ENCODE measurements at places on chromosomes 4 and X.

GRCh38 chr4:175531405-175532091 is 280.5 kb downstream of the GPM6A start:
- DNase-seq = no peak

GRCh38 chrX:1076871-1077651 is 135.4 kb downstream of the CRLF2 start:
- no peak for DNase-seq

DNA sequence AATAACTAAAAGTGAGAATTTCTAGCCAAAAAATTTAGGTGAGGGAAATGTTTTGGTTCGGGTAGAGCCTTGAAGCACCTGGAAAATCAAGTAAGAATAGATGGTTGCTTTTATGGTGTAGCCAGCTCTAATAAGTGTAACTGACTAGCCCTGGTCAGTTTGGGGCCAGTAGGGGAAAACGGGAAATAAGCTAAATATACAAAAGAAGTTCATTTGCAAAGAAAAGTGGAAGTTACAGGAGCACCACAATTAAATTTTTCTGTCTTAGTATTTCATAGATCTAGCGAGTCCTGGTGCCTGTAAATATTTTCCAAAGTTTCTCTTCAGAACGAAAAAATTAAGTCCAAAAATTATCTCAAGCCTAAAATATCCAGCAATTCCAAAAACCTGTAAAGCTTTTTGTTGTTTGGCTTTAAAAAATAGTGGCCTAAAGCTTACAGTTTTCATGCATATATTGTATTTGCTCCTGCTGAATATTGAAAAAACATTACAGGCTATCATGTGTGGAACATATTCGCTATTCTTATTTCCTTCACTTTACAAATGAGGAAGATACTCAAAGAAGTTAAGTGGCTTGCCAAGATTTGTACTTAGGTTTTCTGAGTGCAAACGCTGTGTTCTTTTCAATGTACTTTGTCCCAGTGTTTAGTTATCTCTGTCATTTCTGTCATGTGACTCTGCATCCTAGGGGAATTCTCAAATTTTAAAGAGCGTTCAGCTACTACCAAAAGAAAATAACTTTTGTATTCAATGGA is 7.3 kb upstream of the PTPN13 start:
- DNase-seq = no peak

DNA sequence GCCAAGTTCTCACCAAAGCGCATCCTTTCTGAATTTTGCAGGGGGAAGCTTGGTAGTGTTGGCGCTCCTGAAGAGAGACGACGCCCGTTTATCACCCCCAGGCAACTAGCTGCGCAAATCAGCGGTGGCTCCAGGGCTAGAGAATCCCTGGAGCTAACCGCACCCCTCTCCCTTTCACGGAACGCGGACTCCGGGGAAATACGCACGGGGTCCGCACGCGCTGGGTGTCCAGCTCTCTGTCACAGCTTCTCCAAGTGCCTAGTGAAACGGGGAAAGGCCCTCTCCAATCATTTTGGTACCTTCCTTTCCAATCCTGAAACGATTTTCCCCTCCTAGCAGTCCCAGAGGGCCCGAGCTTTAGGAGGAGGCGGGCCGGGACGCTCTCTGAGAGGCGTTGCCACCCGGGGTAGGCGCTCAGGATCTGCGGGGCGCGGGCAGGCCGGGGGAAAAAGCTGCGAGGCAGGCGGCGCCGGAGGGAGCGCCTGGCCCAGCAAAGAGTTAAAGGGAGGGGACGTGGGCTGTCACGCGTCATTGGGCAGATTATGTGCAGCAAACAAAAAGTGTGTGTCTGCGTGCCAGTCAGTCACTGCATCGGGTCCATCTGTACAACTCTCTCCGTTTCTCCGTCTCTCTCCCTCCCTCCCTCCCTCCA is at the start of gene PRDM8:
TSS of gene PRDM8 (plus strand) at position 582 of the 652 bp plus-strand sequence. CDS start 2,578 bp downstream, outside the sequence.
- DNase-seq = no peak

DNA sequence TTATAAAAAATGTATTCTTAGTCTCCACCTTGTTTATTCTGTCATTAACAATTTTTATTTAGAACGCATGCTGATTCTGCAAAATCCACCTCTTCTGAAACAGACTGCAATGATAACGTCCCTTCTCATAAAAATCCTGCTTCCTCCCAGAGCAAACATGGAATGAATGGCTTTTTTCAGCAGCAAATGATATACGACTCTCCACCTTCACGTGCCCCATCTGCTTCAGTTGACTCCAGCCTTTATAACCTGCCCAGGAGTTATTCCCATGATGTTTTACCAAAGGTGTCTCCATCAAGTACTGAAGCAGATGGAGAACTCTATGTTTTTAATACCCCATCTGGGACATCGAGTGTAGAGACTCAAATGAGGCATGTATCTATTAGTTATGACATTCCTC is 75.6 kb upstream of the SMARCA5 start:
- DNase-seq = no peak

DNA sequence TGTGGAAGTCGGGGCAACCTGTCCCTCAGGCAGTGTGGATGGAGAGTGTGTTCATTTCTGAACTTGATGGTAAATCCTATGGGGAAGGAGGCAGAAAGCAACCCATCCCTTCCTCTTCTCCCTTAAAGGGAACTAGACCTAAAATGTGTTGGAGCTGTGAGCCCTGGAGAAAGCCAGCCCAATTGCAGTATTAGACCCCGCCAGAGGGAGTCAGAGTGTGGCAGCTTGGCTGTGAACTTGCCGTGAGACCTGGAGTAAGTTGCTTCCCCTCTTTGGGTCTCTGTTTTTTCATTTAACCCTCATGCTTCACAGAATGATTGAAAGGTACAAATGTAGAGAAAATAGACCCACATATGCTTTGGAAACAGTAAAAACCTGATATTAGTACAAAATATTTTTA is 108.7 kb upstream of the PAK3 start:
- no peak for DNase-seq

- DNase-seq = no peak
These were observed 6.0 kb upstream of the NEXMIF start for GRCh38 chrX:74931214-74931613.

DNA sequence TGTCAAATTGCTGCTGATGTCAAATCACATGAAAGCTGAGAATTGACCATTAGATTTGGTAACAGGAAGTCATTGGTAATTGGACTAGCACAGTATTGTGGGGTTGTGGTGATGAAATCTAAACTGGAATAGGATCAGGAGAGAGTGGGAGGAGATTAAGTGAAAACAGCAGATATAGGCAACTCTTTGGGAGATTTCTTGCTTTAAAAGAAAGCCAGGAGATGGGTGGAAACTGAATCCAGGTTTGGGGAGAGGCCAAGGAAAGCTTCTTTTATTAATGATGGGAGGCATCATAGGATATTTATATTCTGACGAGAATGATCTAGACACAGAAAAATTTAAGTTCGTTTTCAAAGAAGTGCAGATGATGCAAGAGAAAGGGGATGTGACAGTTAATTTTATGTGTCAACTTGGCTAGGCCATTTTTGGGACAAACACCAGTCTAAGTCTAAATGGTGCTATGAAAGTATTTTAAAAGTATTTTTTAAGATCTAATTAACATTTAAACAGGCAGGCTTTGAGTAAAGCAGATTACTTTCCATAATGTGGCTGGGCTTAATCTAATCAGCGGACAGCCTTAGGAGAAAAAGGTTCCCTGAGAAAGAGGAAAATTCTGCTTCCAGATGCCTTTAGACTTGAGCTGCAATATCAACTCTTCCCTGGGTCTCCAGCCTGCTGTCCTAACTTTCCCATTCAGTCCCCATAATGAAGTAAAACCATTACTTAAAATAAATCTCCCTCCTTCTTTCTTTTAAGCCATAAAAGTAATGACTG is 24.7 kb downstream of the SEC24D start:
- no peak for DNase-seq

GRCh38 chrX:133415276-133416105 is at the start of gene GPC4:
TSS of gene GPC4 (minus strand) at chrX:133415489. CDS start at chrX:133414965, 524 bp downstream.
- DNase-seq = peak; percentile 8

- DNase-seq = no peak
These were observed 3.0 kb downstream of the RBPJ start for GRCh38 chr4:26323821-26324220.

- no peak for DNase-seq
These were observed 7.2 kb upstream of the FAM9C start for GRCh38 chrX:13051529-13052172.

DNA sequence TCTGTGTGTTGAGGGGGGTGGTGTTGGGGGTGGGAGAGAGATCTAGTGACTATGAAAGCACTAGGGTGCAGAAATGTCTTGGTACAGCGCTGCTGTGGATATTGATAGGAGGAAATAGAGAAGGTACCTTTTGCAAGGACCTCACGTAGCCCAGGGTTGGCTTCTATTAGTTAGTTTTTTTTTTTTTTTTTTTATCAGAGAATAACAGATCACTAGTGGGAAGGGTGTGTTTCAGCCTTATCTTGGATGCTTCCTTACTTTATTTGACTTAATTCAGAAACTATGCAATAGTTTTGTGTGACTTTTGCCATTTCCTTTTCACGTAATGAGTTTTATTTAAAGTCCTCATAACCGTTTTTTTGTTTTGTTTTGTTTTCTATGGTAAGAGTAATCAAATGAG is 16.4 kb upstream of the PGRMC2 start:
- DNase-seq = no peak

DNA sequence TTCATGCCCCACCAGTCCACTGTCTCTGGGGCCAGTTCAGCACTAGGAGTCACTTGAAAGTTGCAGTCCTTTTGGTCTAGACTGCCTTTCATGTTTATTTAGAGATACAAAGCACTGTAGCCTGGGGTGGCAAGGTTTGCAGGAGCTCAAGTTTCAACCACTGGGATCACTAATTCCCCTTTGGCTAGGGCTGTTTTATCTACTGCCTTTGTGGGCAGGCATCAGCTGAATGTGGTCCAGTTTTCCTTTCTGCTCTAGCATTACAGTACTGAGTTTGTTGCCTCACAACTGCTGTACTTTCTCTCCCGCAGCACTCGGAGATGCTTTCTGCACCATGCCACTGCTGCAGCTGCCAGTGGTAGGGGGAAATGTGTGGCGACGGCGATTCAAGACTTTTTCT is 222.3 kb upstream of the HDX start:
- no peak for DNase-seq

DNA sequence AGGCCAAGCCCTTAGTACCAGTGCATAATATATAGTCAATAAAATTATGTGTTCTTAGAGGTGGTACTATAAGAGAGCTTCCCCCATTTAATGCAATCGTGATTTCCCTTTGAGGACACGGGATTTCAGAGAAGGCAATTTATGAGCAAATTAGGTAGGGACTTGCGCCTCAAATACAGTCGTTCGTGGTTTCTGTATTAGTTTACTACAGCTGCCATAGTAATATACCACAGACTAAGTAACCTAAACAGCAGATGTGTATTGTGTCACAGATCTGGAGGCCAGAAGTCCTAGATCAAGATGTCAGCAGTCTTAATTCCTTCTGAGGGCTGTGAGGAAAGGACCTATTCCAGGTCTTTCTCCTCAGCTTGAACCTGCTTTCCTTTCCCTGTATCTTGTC is 1.5 kb upstream of the PUDP start:
- DNase-seq = no peak

GRCh38 chrX:54825716-54826438 is 18.3 kb downstream of the MAGED2 start:
- DNase-seq = no peak
